HT1080 (cell line): ENCODE measurements at places on chromosomes 16 and 17. TPM values are rescaled to one million over a fixed set of nuclear protein-coding genes. Genes with fewer than 3 reads are reported as not detected.

DNA sequence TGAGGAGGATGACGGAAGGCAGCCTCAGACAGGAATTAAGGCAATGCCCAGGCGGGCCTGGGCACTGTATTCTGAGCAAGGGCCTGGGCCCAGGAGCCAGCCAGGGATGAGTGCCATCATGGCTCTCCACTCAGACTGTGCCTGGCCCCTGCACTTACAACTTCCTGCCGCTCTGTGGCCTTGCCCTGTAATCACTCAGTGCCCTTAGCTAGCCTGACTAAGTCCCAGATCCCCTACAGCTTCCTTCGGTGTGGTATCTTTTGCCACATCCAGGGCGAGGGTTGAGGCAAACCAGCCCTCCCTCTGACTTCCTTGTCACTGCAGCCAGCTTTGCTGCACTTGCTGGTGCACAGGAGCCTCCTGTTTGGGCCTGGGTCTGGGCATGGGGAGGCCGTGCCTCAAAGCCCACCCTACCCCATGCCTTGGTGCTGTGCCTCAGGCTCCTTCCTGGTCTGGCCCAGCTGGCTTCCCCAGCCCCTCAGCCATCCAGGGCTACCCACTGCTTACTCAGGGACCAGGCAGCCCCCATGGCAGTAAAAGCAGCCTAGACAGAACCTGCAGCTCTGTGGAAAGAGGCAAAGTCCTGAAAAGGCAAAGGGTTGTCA lies 9.3 kb downstream of the SLC46A1 start:
- DNase-seq, result no peak

The KREMEN2 gene
- 2.4 and 2.5 TPM in 2 replicates for total RNA-seq

DNA sequence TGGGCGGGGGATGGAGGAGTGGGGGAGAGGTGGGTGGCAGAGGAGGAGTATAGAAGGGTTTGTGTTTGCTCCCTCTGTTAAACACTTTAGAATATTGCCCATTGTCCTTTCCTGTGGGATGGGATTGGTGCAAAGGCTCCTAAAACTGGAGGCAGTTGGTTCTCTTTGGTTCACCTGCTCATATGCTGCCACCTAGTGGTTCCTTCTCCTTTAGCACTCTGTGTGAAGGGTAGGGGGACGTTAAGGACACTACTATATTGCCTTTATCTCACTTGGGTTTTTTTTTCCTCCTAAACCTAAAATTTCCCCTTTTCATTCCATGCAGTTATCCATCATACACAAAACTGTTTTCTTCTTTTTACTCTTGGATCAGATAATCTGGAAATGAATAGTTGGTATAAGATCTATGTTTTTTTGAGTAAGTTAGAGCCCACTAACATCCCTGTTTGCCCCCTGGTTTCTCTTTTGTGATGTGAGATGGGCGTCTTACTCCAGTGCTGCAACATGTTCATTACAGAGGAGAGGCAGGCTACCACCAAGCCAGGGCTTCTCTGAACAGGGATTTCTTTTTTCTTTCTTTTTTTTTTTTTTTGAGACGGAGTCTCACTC lies 23.8 kb downstream of the SNX11 start:
- DNase-seq, result peak; percentile 52

- no peak for DNase-seq
These were observed 45.2 kb downstream of the TMEM100 start for GRCh38 chr17:55677446-55677845.

DNA sequence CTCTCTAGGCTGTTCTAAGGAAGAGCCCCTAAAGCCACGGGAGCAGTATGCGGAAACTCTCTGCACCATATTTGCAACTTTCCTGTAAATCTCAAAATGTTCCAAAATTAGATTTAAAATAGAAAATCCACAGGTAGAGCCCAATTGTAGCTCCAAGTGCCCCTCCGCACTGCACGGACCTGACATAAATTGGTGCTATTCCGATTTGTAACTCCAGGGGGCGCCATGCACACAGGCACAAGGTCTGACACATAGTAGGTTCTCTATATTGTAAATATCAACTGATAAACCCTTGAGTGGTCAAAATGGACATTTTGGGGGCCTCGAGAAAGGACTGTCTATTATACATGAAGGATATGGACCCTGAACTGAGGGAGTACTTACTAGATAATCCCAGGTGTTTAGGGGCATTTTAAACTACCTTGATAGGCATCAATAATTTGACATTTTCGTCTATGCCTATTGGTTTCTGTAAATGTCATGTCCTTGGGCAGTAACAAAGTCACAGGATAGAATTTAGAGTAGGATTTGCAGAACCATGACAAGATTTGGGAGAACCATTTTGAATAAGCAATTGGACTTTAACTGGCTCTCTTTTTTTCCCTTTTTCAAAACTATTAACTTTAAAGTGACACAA lies 36.6 kb upstream of the TMEM132E start:
- DNase-seq, result no peak

DNA sequence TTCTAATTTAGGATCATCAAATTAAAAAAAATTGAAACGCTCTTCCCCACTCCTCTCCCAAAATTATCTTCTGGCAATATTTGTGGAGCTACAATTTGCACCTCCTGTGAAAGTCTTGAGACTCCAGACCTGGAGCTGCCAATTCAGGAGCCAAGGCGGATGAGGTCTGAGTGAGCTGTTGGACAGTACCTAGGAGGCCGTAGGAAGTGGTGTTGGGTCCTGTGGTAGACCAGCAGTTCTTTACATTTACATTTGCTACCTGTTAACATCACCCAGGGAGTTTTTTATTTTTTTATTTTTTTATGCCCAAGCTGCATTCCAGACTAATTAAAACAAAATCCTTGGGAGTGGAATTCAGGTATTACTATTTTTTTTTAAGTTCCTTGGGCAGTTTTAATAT lies 271.0 kb downstream of the PHKB start:
- DNase-seq, result no peak

DNA sequence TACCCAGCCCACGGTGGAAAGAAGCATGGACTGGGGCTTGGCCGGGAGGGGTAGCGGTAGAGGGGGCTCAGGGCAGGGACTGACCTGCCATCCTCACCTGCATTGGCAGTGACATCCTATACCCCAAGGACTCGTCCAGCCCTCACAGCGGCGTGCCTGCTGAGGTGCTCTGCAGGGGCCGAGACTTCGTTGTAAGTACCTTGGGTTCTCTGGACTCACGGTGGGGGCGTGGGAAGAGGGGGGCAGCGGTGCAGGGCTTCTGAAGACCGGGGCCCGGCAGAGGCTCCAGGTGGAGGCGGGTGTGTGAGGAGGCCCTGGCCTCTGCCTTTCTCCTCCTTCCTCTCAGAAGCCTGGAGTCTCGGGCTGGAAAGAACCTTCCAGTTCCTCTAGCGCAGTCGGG lies 25.5 kb downstream of the POLR3E start:
- no peak for DNase-seq

The CEP112 gene
- 2.5 and 5.0 TPM in 2 replicates for total RNA-seq

The IL21R gene
- 0.67 and 0.80 TPM in 2 replicates for total RNA-seq

DNA sequence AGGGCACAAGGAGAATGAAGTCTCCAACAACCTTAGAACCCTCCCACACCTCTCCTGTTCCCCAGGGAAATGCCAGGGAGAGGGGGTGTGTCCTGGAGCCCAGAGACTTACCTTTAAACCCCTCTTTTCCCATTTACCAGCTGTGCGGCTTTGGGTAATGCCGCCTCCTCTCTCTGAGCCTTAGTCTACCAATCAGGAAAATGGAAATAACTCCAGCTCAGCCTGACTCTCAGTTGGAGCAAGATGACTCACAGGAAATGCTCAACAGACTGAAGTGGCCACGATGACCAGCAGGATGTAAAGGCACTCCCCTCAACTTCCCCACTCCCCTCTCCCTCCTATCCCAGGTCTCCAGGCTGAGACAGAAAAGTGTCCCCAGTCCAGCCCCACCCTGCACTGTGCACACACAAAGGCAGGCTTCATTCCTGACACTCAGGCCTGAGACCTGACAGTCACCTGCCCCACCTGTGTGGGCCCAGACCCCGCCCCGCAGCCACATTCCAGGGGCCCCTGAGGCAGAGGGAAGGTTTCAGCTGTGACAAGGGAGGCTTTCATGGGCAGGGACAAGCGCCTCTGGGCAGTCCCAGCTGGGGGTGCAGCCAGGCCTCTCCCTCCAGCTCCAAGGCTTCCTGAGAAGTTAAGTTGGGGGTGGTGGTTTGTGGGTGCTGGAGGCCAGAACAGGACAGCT lies 3.0 kb upstream of the KRT15 start:
- DNase-seq, result peak; percentile 96
